ENCODE measurements at places on chromosomes 12 and 14.

DNA sequence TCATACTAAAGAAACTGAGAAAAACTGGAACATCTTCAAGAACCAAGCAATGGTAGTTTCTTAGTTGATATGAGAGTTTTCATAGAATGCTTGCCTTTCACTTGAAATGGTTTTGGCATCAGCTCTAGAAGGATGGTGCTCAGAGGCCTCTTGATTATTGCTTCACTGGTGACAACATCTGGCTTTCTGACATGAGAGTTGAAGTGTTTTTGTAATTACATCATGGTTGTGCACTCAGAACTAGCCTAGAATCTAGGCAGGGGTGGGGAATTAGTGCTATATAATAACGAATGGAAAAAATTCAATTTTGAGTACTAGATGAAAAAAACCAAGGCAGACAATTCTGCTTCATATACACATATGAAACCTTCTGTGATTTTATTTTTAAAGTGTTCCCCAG lies 172.8 kb upstream of the LMNTD1 start:
- DNase-seq = no peak

DNA sequence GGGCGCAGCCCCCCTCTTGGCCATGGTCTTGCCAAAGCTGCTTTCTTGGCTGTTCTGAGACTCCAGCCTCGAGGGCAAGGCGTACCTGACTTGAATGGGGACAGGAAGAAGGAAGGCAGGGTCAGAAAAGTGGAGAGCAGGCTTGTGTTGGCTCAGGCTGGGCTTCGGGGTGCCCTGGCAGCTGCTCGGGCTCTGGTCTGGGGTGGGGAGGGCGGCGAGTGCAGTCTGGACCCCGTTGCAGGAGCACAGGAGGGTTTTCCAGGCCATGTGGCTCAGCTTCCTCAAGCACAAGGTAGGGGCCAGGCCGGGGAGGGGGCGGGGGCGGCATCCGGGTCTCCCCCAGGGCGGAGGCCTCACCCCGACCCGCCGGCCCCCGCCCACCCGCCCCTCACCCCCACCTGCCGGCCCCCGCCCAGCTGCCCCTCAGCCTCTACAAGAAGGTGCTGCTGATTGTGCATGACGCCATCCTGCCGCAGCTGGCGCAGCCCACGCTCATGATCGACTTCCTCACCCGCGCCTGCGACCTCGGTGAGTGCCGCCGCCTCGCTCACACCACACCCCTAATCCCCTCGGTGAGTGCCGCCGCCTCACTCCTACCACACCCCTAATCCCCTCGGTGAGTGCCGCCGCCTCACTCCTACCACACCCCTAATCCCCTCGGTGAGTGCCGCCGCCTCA lies 4.2 kb downstream of the NOC4L start:
- no peak for DNase-seq

DNA sequence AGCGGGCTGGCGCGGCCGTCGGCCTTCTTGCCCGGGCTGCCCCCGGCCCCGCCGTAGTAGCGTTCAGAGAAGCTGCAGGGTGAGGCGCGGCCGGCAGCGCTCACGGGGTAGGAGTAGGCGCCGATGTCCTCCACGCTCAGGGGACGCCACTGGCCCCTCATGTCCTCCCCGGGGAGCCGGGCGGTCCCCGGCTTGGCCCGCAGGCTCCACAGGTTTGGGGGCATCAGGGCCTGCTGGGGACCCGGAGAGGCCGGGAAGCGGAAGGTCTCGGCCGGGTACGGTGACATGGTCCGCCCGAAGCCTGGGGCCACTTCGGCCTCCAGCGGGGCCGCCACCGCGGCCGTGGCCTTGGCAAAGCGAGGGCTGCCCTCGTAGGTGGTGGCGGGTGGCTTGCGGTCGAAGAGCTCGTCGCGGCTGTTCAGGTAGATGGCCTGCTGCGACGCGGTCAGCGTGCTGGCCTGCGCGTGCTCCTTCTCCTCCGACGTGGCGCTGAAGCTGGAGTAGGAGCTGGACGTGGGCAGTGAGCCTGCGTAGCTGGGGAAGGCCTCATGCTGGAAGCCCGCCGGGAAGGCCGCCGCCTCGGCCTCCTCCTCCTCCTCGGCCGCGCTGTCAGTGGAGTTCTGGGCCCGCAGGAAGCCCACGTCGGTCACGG lies 48.7 kb downstream of the BEGAIN start:
- no peak for DNase-seq

- no peak for DNase-seq
These were observed 885 bp upstream of the HOXC10 start for GRCh38 chr12:53983950-53984572.

- no peak for DNase-seq
These were observed 70.8 kb downstream of the ITPR2 start for GRCh38 chr12:26762186-26762585.

GRCh38 chr14:73465823-73466532 lies 7.6 kb upstream of the NUMB start:
- no peak for DNase-seq

- no peak for DNase-seq
These were observed 53.9 kb downstream of the DPF3 start for GRCh38 chr14:72839753-72840607.

Measured in CD4-positive, alpha-beta T cell (primary cell).